ENCODE measurements at places on chromosomes 6 and 20.

DNA sequence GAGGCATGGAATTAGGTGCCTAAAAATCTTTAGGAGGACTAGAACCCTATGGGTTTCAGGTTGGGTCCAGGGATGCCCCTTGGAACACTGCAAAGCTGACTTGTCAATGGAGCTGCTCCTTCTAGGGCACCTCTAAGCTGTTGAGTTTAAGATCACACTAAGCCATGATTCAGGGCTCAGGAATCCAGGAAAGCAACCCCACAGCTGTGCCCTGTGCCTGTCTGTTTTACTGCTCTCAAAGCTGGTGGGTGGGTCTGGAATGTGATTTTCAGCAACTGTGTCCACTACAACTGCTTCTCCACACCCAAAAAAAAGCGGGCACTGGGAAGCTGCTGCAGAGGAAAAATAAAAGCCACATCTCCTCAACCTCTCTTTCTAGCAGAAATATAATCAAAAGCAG lies 310.4 kb upstream of the MOCS1 start:
- DNase-seq, result no peak

- DNase-seq, result no peak
These were observed 60.0 kb upstream of the PIM1 start for GRCh38 chr6:37109714-37110499.

DNA sequence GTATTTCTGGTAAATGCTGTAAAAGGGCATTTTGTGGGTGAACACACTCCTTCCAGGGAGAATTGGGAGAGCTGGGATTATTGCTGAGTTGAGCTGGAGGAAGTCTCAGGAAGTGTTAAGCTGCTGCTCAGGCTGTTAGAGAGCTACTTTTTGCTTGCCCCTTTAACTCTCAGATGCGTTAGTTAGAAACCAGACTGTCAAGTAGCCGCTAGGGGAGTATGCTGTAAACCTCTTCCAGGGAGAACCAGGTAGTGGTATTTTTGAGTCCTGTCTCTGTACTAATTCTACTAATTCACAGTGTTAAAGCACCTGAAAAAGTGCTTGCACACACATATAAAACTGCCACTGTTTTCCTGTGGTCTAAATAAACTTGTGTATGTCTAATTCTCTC lies 6.6 kb upstream of the GFRAL start:
- DNase-seq, result no peak

DNA sequence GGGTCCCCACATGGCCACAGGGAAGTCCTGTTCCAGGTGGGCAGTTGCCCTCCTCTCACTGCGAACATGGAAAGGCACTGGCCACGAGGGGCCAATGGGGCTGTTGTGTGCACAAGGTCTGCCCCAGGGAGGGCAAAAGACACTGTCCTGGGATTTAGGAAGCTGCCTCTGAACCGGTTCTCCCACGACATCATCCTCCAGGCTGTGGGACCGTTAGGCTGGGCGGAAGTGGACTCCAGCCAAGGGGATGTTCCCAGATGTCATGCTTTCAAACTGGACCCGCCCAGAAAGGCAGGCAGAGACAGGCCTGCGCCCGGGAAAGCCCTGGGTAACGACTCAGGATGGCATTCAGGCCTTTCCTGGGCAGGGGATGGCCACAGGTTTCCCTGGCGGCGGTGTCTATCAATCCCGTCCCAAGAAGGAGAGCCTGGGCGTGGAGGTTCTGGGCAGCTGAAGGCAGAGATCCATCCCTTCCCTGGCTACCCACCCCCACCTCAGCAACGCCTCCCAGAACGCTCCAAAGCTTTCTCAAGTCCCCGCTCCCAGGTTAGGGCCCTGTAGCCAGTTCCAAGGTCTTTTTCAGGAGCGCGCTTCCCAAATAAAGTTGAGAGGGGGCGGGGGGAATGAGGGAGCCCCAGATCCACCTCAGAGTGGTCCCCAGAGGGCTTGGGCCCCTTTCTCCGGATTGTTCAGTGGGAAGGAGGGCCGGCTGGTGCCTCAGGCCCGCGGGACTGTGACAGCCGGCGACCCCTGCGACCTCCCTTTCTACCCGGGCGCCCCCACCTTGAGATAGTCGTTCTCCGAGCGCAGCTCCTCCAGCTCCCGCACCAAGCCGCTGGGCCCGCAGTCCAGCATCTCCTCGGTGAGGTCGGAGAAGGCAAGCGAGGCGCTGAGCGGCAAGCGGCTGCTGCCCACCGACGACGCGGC lies 13.8 kb upstream of the TLDC2 start:
- DNase-seq, result no peak

DNA sequence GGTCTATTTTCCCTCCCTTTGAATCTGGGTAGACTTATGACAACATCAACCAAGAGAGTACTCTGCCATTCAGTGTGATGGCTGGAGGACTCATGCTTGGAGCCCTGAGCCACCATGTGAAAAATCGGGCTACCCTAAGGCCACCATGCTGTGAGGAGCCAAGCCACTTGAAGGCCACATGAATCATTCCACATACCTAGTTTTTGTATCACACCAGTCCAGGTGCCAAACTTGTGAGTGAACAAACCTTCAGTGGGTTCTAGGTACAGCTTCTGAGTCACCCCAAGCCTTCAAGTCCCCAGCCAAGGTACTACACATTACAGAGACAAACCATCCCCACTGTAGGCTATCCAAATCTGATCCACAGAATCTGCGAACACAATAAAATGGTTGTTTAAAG lies 37.4 kb upstream of the E2F3 start:
- DNase-seq, result no peak

GRCh38 chr6:16950825-16951495 lies 150.9 kb upstream of the STMND1 start:
- DNase-seq, result no peak

DNA sequence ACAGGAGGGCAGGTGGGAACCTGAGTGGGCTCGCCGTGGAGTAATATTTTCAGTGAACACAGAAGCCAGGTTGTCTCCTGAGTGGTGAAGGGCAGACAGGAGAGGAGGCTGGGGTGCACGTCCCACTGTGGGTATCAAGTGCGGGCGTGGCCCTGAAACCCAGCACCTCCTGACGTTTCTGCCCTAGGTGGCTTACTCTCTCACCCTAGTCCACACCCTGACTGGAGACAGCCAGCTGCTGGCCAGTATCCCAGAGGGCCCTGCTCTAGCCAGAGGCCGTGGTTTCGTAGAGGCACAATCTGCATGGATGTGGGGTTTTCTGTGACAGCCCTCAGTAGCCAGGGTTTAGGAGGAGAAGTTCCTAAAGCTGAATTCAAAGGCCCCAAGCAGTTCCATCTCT lies 86.7 kb downstream of the TRERF1 start:
- no peak for DNase-seq

DNA sequence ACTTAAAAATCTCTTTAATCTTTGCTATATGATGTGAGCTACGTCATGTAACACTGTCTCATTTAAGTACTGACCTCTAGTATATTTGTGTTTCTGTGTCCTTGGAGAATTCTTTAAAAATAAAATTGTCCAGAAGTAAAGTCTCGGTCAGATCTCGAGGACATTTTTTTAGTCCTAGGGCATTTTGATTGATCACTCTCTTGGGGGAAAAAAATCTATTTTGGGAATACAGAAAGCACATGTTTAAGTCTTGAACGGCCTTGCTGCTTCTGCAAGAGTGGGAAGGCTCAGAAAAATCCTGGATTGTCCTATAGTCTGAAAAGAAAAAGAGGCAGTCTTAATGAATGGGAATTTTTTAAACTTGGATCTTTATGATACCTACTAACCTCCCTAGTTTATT lies 234.3 kb downstream of the UTRN start:
- no peak for DNase-seq

GRCh38 chr6:130632897-130633296 lies 194.3 kb upstream of the SMLR1 start:
- peak; percentile 23 for DNase-seq

- peak; percentile 48 for DNase-seq
These were observed 169.4 kb downstream of the TAF4 start for GRCh38 chr20:61896058-61896961.

DNA sequence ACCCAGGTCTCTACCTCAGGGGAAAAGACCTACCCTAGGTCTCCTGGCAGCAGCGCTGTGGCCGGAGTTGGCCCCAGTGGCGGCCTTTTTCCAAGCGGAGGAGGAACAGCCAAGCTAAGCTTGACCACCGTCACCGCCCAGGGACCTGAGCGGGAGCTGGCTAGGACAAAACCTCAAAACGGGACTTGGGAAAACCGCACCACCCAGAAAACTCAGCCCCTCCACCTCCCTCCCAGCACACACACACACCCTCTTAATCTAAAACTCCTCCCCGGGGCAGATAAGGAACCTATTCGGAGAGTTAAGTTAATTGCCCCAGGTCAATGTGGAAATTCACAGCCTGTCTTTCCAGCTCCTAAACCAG lies 2.7 kb upstream of the TRERF1 start:
- DNase-seq, result no peak

Data from NCI-H1930 (cell line).